ENCODE measurements at places on chromosomes 5 and 9. TPM values are rescaled to one million over a fixed set of nuclear protein-coding genes. Genes with fewer than 3 reads are reported as not detected.
A peak's percentile ranks its signal among the peaks of the same experiment; 100 is the strongest.

Gene DBH
- total RNA-seq, result not detected

Gene HMMR
- 26.8 TPM for total RNA-seq

DNA sequence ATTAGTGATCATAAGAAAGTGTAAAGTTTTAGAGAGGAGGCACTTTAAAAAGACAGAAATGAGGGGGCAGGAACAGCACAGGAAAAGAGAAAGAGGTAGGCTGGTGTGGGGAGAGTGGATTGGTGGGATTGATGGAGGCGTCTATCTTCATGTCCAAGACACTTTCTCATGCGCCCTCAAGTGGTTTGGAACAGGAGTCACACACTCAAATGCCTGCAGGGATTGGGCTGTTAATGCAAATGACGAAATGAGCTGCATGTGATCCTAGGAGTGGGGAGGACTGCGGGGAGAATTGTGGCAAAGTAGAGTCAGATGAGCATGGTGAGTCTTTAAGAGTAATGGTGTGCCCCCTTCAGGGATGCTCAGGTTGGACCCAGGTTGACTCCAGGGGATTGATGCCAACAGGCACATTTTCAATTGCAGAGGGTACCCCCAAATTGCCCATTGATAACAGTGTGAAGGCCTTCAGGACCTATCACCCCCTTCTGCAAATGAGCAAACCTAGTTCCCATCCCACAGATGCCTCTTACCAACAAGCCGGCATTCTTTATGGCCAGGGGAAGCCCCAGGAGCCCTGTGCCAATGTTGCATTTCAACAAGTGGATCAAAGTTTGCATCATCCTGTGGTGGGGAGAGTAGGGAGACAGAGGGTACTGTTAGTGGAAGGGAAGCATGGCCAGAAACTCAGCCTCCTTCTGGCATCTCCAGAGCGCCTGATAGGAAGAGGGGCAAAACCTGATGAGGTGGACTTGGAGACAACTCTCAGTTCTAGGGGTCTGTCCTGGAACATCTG lies 5.3 kb downstream of the SLC36A3 start:
- H3K4me1 ChIP-seq, result peaks cover 15% of the 10 kb centered on the region
- no peak overlapping the region for H3K4me3 ChIP-seq
- no peaks in the 10 kb centered on the region for H3K36me3 ChIP-seq
- DNase-seq, result peak; percentile 5
- no peak overlapping the region for H3K27ac ChIP-seq
- H3K27me3 ChIP-seq, result peaks cover 12% of the 10 kb centered on the region

GRCh38 chr5:140182803-140183367 lies 7.9 kb downstream of the CYSTM1 start:
- H3K36me3 ChIP-seq, result no peaks in the 10 kb centered on the region
- no peak overlapping the region for H3K4me3 ChIP-seq
- peaks cover 8% of the 10 kb centered on the region for H3K4me1 ChIP-seq
- peaks cover 1% of the 10 kb centered on the region for H3K27me3 ChIP-seq

- H3K4me3 ChIP-seq, result no peak overlapping the region
- no peak overlapping the region for H3K27ac ChIP-seq
- no peak for DNase-seq
- no peaks in the 10 kb centered on the region for H3K36me3 ChIP-seq
- peaks cover 23% of the 10 kb centered on the region for H3K27me3 ChIP-seq
Observed at GRCh38 chr5:58849223-58849622, 266.3 kb downstream of the RAB3C start.

DNA sequence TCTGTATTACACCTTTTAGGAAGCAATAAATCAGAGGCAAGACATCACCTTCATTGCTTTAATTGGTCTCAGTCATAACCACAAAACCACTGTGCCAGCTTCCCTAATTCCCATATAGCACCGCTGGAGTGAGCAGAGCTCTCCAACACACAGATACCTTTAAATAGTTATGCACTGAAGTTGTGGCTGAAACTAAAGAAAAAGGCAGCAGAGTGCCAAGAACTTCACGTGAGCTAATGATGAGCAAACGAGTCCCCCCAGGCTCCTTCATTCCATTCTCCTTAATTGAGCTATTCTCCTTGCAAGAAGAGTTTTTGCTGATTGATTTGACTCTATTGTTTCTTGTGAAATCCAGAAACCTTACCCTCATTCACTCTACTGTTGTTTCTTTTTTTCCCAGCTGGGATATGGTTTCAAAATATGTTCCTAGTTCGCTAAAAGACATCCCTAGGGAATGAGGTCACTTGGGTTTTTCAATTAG lies 501.5 kb downstream of the SPATA31D1 start:
- no peak overlapping the region for H3K27ac ChIP-seq
- H3K4me1 ChIP-seq, result no peaks in the 10 kb centered on the region
- H3K36me3 ChIP-seq, result no peaks in the 10 kb centered on the region
- DNase-seq, result no peak
- no peaks in the 10 kb centered on the region for H3K27me3 ChIP-seq
- no peak overlapping the region for H3K4me3 ChIP-seq

DNA sequence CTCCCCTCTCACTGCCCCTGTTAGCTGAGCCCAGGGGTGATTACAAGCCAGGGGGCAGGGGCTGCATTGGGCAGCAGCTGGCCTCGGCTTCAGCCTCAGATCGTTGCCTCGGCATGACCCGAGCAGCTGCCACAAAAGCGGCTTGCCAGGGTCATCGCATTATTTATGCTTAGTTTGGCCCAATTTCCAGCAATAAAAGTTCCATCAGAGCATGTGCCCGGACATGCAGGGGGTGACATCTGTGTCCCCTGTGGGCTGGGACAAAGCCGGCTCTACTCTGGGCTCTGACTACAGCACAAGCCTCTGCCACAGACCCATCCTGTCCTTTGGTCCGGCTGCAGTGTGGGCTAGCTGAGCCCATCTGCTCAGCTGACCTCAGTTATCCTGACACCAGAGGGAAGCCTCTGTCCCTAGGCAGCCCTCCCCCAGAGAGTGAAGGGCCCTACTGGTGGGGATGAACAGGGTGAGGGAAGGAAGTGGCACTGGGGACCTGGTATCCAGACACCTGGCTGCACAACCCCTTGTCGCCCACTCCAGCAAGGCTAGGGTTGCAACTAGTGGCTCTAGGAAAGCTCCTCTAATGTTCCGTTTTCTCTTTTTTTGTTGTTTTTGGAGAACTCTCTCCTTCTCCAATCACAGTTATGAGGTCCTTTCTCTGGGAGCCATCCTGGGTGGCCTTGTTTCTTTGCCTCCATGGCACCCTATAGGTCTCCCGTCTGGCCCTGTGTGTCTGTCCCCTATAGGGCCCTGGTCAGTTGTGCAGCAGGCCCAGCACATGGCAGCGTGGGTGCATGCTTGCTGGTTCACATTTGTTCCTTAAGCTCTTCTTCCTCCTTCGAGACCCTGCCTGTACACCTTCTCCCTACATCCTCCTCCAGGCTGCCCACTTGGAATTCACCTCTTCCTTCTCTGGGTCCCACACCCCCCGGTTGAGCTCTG lies 13.3 kb upstream of the GADD45G start:
- no peak for DNase-seq
- no peaks in the 10 kb centered on the region for H3K36me3 ChIP-seq
- H3K4me1 ChIP-seq, result no peaks in the 10 kb centered on the region
- peaks cover 25% of the 10 kb centered on the region for H3K27me3 ChIP-seq
- H3K4me3 ChIP-seq, result no peak overlapping the region

- H3K4me3 ChIP-seq, result no peak overlapping the region
- peaks cover 12% of the 10 kb centered on the region for H3K4me1 ChIP-seq
- H3K27me3 ChIP-seq, result no peaks in the 10 kb centered on the region
- peak overlapping the region; percentile 35 for H3K27ac ChIP-seq
- DNase-seq, result no peak
Observed at GRCh38 chr9:33049680-33050361, 24.7 kb downstream of the DNAJA1 start.

DNA sequence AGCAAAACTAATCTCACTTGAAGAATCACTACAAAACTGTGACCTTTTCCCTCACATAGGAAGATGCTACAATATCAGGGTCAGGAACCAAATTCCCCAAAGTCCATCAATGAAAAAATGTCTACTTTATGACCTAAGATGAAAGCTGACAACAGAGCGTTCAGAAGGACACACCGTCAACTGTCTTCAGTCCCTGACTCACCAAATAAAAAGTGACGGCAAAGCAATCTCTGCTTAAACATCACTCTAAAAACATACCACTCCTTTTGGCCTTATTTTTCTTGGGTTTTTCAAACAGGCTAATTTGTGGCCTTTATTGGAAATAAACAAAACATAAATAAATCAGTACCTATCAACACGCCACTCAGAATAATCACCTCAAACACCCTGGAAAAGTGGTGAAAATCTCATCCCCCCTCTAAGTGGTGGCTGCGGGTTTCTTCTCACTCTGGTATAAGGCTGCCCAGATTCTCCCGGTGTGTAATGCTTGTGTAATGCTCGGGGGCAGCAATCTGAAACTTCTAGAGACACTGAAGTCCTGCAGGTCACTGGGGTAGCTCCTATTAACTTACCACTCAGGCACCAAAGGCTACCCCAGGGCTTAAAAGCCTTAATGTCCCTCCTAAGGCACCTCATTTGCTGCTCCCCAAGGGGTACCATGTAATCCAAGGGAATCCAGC lies 29.5 kb downstream of the SEMA4D start:
- no peaks in the 10 kb centered on the region for H3K27me3 ChIP-seq
- H3K36me3 ChIP-seq, result peaks cover 71% of the 10 kb centered on the region
- H3K27ac ChIP-seq, result peak overlapping the region; percentile 98
- no peak for DNase-seq
- H3K4me1 ChIP-seq, result peaks cover 94% of the 10 kb centered on the region
- peak overlapping the region; percentile 74 for H3K4me3 ChIP-seq
